ENCODE measurements at places on chromosomes 4 and X. TPM values are rescaled to one million over a fixed set of nuclear protein-coding genes. Genes with fewer than 3 reads are reported as not detected.

DNA sequence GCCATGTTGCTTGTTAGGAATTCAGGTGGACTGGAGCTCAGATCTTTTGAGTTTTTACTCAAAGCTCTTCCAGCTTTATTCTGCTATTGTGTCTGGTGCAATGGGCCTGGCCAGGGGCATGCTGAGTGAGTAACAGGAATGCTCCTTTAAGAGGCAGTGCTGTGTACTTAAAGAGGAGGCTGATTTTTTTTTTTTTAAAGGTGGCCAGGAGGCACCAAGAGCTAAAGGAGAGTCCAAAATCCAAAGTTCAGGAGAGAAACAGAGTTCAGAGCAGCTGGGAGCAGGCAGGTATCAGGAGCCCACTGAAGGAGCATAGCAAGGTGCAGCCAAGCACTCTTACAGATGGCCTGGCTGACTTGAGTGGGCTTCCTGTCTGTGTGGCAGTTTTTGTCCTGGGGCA, 178.7 kb downstream of the FMR1NB start:
- no peak overlapping the region for H3K4me3 ChIP-seq
- H3K27me3 ChIP-seq: no peaks in the 10 kb centered on the region
- DNase-seq: no peak
- H3K27ac ChIP-seq: no peak overlapping the region
- no peaks in the 10 kb centered on the region for H3K36me3 ChIP-seq

DNA sequence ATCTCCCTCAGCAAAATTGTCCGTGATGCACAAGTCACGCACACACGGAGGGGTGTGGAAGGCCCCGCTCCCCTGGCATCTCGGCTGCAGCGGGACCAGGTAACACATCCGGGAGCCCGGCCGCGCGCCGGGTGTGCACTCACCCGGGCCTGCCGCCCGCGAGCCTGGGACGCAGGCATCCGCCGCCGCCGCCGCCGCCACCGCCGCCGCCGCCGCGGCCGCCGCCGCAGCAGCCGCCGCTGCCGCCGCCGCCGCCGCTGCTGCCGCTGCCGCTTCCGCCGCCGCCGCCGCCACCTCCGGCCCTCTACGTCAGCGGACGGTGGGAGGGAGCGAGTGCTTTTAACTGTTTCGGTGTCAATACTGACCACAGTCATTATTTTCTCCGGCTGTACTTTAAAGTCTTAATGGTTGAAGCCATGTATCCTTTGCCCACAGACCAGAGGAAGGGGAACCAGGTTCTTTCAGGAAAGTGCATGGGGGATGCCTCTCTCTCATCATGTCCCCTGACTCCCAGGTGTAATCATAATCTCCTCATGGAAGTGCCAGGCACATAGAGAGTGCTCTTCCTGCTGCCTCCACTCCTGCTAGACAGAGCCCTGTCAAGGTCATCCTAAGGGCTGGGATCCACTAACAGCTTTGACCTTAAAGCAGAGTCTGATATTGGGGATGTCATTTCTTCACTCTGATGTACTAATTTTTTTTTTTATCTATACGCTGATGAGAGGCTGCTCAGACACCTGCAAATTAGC, 38.0 kb downstream of the MAGEE2 start:
- H3K27me3 ChIP-seq: no peaks in the 10 kb centered on the region
- peaks cover 3% of the 10 kb centered on the region for H3K4me1 ChIP-seq
- peak overlapping the region; percentile 12 for H3K27ac ChIP-seq

- peaks cover 34% of the 10 kb centered on the region for H3K4me1 ChIP-seq
- no peaks in the 10 kb centered on the region for H3K27me3 ChIP-seq
- H3K4me3 ChIP-seq: peak overlapping the region; percentile 7
- peaks cover 16% of the 10 kb centered on the region for H3K36me3 ChIP-seq
- peak; percentile 20 for DNase-seq
Observed at GRCh38 chr4:152485726-152486276, 50.1 kb downstream of the FBXW7 start.

GRCh38 chr4:40369437-40370274, 34.5 kb downstream of the CHRNA9 start:
- no peak for DNase-seq
- no peaks in the 10 kb centered on the region for H3K36me3 ChIP-seq
- no peak overlapping the region for H3K4me3 ChIP-seq
- no peaks in the 10 kb centered on the region for H3K27me3 ChIP-seq
- no peak overlapping the region for H3K27ac ChIP-seq

The LNX1 gene
- not detected for total RNA-seq

DNA sequence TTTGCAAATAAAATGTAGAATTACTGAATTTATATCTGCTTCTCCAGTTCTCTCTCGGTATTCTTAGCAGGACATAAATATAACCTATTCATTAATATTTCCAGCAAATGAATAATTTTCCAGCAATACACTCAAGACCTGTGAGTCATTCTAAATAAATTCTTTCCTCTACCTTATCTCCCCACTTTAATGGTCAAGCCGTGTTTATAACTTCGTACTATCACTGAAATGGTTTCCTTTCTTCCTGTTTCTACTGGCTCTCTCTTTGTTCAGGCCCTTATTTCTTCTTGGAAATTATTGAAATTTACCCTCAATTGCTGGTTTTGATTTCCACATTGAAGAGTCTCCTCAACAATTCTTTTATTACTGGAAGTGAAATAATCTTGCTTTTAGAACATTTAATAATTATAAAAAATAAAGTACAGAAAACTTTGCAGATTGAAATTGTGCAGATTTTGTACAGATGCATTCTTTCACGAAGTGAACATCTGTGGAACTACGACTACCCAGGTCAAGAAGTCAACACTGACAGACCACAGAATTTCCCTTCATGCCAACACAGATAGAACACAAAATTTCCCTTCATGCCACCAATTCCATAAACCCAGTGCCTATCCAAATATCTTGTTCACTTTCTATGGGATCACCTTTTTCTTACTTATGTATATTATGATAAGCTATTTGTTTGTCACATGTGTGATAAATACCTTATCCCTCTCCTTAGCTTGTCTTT, 205.7 kb downstream of the FAT4 start:
- H3K27me3 ChIP-seq: no peaks in the 10 kb centered on the region
- no peaks in the 10 kb centered on the region for H3K4me1 ChIP-seq
- H3K4me3 ChIP-seq: no peak overlapping the region
- no peak for DNase-seq

- H3K36me3 ChIP-seq: no peaks in the 10 kb centered on the region
- no peak overlapping the region for H3K4me3 ChIP-seq
- H3K27me3 ChIP-seq: no peaks in the 10 kb centered on the region
Observed at GRCh38 chr4:157896726-157897125, 276.1 kb downstream of the GASK1B start.

GRCh38 chr4:129246910-129247461, 151.0 kb downstream of the C4orf33 start:
- H3K27ac ChIP-seq: no peak overlapping the region
- H3K36me3 ChIP-seq: no peaks in the 10 kb centered on the region
- no peak for DNase-seq
- no peak overlapping the region for H3K4me3 ChIP-seq
- H3K27me3 ChIP-seq: peaks cover 10% of the 10 kb centered on the region

The CCKAR gene
- not detected for total RNA-seq

The ZNF595 gene
- 13.5 TPM for total RNA-seq

The ATP1B4 gene
- not detected for total RNA-seq

- H3K27ac ChIP-seq: no peak overlapping the region
- DNase-seq: peak; percentile 6
- H3K27me3 ChIP-seq: no peaks in the 10 kb centered on the region
- no peaks in the 10 kb centered on the region for H3K36me3 ChIP-seq
Observed at GRCh38 chr4:183249854-183250253, 70.2 kb downstream of the CLDN22 start.

DNA sequence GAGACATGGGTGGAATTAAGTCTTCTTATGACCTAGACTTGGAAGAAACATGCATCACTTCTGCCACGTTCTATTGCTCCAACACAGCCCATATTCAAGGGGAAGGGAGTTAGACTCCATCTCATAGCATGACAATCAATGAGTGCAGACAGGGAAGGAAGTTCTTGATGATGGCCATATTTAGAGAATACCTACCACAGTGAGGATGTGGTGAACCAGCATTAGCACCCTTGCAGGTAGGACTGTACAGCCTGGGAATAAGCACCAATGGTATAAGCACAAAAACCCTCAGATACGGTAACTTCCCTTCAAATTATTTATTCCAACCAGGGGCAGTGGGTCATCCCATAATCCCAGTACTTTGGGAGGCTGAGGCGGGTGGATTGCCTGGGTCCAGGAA, 29.8 kb downstream of the PAGE2 start:
- no peaks in the 10 kb centered on the region for H3K36me3 ChIP-seq
- no peak for DNase-seq
- peaks cover 9% of the 10 kb centered on the region for H3K4me1 ChIP-seq
- H3K4me3 ChIP-seq: no peak overlapping the region
- no peak overlapping the region for H3K27ac ChIP-seq

DNA sequence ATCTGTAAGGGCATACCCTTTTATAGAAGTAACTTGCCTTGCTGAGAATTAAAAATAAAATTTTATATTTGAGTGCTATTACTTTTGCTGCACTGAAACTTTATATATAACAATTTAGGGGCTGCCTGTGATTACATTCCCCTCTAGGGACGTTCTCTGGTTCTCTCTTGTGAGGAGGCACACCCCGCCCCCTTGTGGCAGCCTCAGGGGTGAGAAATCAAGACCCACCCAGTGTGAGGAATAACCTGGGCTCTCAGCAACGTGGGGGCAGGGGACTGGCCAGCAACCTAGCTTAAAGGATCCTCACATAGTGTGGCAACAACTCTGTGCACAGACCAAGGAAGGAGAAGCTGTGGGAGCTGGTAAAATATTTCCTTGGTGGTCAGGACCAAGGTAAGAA, 43.7 kb downstream of the MAGEA9 start:
- no peak overlapping the region for H3K4me3 ChIP-seq
- H3K27ac ChIP-seq: no peak overlapping the region
- no peaks in the 10 kb centered on the region for H3K36me3 ChIP-seq
- H3K4me1 ChIP-seq: peaks cover 24% of the 10 kb centered on the region

DNA sequence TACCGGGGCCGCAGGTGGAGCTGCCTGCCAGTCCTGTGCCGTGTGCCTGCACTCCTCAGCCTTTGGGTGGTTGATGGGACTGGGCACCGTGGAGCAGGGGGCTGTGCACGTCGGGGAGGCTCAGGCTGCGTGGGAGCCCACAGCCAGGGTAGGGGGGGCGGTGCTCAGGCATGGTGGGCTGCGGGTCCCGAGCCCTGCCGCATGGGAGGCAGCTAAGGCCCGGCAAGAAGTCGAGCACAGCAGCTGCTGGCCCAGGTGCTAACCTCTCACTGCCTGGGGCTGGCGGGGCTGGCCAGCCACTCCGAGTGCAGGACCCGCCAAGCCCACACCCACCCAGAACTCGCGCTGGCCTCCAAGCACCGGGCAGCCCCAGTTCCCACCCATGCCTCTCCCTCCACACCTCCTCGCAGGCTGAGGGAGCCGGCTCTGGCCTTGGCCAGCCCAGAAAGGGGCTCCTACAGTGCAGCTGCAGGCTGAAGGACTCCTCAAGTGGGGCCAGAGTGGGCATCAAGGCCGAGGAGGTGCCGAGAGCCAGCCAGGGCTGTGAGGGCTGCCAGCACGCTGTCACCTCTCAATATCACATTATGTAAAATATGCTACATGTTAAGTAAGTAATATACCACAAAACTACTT, 104.1 kb downstream of the COX7B2 start:
- no peaks in the 10 kb centered on the region for H3K27me3 ChIP-seq
- H3K4me1 ChIP-seq: no peaks in the 10 kb centered on the region
- no peak overlapping the region for H3K4me3 ChIP-seq
- no peak overlapping the region for H3K27ac ChIP-seq
- no peaks in the 10 kb centered on the region for H3K36me3 ChIP-seq

GRCh38 chr4:85909851-85910250, 434.9 kb downstream of the ARHGAP24 start:
- DNase-seq: no peak
- H3K27ac ChIP-seq: no peak overlapping the region
- H3K4me3 ChIP-seq: no peak overlapping the region
- no peaks in the 10 kb centered on the region for H3K36me3 ChIP-seq

The CENPI gene
- 14.7 TPM for total RNA-seq

GRCh38 chrX:78769101-78769755, 21.7 kb downstream of the LPAR4 start:
- H3K27me3 ChIP-seq: no peaks in the 10 kb centered on the region
- no peak overlapping the region for H3K4me3 ChIP-seq
- no peak overlapping the region for H3K27ac ChIP-seq
- H3K36me3 ChIP-seq: no peaks in the 10 kb centered on the region

The UGT2B17 gene
- total RNA-seq: not detected

GRCh38 chrX:69137371-69138117, 27.7 kb downstream of the PJA1 start:
- no peak overlapping the region for H3K27ac ChIP-seq
- peaks cover 15% of the 10 kb centered on the region for H3K27me3 ChIP-seq
- no peaks in the 10 kb centered on the region for H3K36me3 ChIP-seq
- H3K4me3 ChIP-seq: no peak overlapping the region
- no peak for DNase-seq

The PAGE2 gene
- total RNA-seq: not detected

DNA sequence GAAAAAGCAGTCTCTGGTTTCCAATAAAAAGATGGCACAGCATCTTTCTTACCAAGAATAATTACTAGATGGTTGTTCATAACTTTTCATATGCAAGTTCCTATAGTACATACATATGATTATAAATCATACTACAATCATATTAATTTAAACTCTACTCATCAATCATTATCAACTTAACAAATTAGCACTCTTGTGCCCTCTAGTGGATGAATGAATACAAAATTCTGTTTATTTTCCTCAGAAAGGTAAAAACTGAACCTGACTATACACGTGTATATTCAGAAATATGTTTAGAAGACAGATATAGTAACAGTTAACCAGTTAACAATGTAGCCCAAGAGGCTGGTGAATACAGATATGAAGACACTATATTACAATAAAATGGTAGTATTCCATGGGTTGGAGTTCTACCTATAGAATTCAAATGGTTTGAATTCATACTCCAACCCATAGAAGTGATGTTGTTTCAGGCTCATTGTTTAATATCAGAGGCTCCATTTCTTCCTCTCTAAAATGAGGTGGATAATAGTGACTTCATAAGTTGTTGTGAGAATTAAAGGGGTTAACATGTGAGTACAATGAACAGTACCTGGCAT, 100.0 kb downstream of the ADAMTS3 start:
- H3K4me1 ChIP-seq: no peaks in the 10 kb centered on the region
- no peak overlapping the region for H3K27ac ChIP-seq
- no peaks in the 10 kb centered on the region for H3K36me3 ChIP-seq
- H3K27me3 ChIP-seq: no peaks in the 10 kb centered on the region
- no peak for DNase-seq
- H3K4me3 ChIP-seq: no peak overlapping the region

The YIPF7 gene
- not detected for total RNA-seq

DNA sequence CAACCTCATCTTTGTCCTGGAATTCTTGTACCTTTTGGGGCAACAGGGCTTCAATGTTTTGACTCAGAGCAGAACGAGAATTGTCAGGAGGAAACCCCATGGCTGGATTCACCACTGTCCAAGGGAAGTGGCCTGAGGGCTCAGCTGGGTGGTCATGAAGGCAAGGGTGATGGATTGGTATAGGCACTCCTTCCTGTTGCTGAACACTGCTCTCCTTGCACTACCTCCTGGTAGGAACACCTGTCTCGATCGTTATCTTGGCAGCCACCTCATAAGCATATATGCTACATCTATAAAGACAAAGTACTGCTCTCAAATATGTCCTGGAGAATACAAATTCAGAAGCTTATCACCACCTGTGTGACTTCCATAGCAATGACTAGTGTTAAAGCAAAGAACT, 79.8 kb downstream of the CCNG2 start:
- H3K27ac ChIP-seq: no peak overlapping the region
- H3K27me3 ChIP-seq: peaks cover 5% of the 10 kb centered on the region
- H3K4me3 ChIP-seq: no peak overlapping the region
